ENCODE measurements at places on chromosomes 12 and 14. TPM values are rescaled to one million over a fixed set of nuclear protein-coding genes. Genes with fewer than 3 reads are reported as not detected.

AGAP2 gene
- 58.8 TPM for total RNA-seq

OS9 gene
- 158 TPM for total RNA-seq

OR6C2 gene
- total RNA-seq: not detected

KRT85 gene
- not detected for total RNA-seq

- DNase-seq: no peak
Measured at GRCh38 chr14:22884738-22885523, 1.9 kb downstream of the REM2 start.

- DNase-seq: no peak
Measured at GRCh38 chr12:123243671-123244262, 10.5 kb downstream of the MTRFR start.

DNA sequence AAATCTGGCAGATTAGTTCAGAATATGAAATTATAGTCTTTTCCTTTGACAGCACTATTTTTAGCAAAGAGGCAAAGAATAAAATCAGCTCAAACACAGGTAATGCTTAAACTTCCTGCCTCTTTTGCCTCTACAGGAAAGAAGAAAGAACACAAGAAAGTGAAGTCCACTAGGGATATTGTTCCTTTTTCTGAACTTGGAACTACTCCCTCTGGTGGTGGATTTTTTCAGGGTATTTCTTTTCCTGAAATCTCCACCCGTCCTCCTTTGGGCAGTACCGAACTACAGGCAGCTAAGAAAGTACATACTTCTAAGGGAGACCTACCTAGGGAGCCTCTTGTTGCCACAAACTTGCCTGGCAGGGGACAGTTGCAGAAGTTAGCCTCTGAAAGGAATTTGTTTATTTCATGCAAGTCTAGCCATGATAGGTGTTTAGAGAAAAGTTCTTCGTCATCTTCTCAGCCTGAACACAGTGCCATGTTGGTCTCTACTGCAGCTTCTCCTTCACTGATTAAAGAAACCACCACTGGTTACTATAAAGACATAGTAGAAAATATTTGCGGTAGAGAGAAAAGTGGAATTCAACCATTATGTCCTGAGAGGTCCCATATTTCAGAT, 17.4 kb downstream of the TMPO start:
- peak; percentile 44 for DNase-seq

- DNase-seq: no peak
Measured at GRCh38 chr12:53004582-53004981, 1.7 kb upstream of the EIF4B start.

Measured in naive thymus-derived CD8-positive, alpha-beta T cell (primary cell).